ENCODE measurements at places on chromosomes 12 and 14.

DNA sequence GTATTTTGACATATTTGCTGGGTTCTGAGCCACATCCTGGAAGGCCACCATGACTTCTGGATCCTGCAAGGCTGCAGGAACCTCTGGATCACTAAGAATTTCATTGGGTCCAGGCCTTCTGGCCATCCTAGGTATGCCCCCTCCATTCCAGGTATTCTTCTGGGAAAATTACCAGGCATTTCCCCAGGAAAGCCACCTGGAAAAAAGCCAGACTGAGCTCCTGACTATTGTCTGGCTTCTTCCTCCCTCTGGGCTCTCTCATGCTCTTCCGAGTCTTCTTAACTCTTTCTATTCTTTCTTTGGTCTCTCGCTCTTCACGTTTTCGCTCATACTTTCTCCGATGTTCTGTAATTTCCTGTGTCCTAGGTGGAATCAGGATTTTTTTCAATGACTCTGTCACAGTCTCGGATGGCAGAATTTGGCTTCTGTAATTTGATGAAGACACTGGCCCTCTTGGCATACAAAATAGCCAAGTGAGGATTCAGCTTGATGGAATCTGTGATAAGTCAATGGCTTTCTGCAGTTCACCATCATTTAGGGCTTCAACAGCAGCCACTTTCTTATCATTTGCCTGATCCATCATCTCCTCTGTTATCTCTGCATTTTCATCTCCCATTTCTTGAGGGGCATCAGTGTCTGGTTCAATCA, 42.6 kb downstream of the ATP23 start:
- no peak for DNase-seq

DNA sequence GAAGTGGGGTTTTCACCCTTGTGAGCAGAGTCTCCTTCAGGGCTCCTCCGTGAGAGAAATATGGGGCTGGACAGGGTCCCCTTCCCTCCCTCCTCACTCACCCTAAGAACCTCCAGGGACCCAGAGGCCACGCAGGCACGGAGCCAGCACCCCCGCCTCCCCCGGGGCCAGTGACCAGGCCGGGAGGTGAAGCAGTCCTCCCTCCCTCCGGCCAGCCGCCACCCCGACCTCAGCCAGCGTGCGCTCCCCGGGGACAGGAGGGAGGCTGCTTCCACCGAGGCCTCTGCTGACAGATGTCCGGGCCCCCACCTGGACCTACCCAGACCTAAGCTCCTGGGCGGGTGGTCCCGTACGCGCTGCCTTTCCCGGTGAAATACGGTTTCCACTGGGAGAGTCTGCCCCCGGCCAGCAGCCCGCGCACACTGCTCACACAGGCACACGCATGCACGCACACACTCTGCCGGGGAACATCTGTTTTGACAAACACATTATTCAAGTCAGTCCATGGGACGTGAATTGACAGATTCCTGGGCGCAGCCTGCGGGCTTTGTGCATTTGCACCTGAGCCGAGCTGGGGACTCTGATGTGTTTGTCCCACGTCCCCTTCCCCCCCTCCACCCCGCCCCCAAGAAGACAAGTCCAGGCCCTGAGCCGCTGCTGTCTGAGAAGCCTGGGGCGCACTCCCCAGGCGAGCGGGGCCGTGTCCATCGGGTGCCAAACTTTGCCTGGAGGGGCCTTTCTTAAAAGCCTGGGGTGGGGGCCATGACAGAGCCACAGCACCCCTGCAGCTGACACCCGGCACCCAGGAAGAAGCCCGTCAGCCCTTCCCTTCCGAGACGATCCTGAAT, 725 bp downstream of the RIMBP2 start:
- DNase-seq: no peak

- no peak for DNase-seq
These were observed 858.2 kb upstream of the FLRT2 start for GRCh38 chr14:84671776-84672175.

DNA sequence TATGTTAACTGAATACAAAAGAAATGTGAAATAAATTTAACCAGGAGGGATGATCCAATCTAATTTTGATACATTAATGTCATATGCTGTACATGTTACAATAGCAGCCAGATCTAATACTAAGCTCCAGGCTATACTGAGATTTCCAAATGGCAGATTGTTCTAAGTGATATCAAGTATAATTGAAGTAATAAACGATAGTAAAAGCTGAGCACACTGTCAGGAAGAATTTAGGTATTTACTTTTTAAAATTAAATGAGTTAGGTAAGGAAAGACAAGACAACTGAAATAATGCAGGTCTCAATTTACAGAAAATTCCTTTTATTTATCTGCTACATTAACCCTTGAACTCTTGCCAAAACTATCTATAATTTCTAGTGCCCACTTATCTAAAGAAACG, 39.9 kb downstream of the INSM2 start:
- no peak for DNase-seq

DNA sequence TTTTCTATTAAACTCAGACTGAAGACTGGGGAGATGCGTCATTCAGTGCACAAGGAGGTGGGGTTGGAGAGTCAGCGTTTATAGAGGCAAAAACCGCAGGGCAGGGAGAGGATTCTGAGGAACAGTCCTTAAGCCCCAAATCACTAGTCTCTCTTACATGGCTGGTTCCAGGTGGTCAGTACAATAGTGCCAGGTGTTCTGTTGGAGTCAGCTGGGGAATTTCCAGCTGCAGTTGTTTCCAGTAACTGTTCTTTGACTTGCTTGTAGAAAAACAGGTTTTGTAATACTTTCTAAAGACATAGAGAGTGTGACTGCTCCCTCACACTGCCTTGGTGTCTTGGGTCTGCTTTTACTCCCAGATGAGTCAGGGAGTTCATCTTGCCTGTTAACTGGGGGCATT, 192.2 kb downstream of the TMTC3 start:
- no peak for DNase-seq

- no peak for DNase-seq
These were observed 42.0 kb downstream of the CKB start for GRCh38 chr14:103480595-103480994.

GRCh38 chr12:92446083-92446460, 256.7 kb upstream of the PLEKHG7 start:
- DNase-seq: no peak

- no peak for DNase-seq
These were observed 679 bp downstream of the ARF6 start for GRCh38 chr14:49893309-49894213.

All from cortex of kidney (tissue), 1 donor.